AG04449 (cell line): ENCODE measurements at places on chromosomes 3 and 15.
A peak's percentile ranks its signal among the peaks of the same experiment; 100 is the strongest.

- DNase-seq, result no peak
Observed at GRCh38 chr3:183131735-183132134, 30.8 kb downstream of the LAMP3 start.

- DNase-seq, result no peak
Observed at GRCh38 chr3:56089739-56090138, 378.5 kb downstream of the ERC2 start.

DNA sequence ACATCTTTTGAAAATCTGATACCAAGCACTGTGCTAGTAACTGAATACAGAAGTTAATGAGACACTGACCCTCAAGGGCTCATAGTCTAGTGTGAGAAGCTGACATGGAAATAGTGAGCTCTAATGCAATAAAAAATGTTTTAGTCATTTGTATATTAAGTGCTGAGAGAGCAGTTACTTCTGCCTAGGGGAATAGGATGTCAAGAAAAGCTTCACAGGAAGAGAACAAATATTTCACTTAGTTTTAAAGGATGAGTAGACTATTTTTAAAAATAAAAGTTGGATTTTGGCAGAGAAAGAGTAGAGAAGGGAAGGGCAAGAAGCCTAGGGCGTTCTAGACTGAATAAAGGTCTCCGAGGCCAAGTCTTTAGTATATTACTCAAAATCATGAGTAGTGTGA is 158.4 kb downstream of the ATG7 start:
- no peak for DNase-seq

DNA sequence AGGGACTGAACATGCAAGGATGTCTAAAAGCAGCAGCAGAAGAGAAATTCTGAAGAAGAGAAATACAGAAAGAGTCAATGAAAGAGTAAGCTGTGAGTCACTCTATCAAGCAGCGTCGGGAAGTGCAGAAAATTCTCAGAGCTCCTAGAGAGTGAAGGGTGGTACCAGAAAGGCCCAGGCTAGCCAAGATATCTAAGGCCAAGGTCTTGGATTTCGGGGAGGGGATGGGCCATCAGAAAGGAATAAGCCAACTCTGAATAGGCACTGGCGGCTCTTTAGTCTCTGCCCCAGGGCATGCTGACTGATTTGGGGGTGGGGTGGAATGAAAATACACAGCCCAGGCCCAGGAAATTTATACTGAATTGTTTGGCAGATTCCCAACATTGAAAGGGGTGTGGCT is 70.8 kb downstream of the GPR156 start:
- no peak for DNase-seq

- no peak for DNase-seq
Observed at GRCh38 chr15:63258658-63259057, 18.7 kb upstream of the APH1B start.

DNA sequence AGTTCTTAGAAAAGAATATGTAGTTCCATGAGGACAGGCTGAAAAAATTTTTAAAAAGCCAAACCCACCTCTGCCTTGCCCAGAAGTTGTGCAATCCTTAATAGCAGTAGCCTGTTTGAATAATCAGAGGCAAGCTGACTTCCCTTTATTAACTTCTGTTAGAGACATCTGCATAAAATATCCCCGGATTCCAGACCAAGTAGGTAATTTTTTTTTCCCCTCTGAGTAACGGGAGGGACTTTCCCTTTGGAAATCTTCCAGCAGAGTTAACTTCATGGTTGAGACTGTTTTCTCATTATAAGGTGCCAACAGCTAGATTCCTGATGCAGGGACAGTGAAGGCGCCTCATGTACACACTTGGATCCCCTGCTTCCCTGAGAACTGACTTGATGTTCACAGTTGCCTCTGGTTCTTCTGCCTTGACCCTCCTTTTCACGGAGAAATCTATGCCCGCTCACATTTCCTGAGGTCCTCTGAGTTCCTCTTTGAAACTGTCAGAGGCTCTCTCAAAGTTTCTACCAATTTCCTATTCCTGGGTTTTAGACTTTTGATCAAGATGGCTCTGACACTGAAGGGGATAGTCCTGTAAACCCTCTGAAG is 227.6 kb upstream of the BHLHE40 start:
- peak; percentile 85 for DNase-seq

- no peak for DNase-seq
Observed at GRCh38 chr3:88189361-88189810, 39.6 kb downstream of the C3orf38 start.

DNA sequence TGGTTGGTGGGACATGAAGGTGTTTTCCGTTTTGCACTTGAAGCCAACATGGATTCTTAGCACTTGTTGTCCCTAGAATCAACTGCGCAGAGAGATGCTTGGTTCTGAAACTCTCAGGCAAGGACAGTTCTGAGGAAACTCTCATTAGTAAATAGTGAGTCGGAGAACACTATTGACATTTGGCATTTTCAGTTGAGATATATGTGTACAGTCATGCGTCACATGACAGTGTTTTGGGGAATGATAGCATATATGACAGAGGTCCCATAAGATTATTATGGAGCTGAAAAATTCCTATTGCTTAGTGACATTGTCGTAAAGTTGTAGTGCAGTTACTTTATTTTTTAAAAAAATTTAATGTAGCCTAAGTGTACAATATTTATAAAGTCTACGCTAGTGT is 5.8 kb downstream of the APBA2 start:
- DNase-seq, result no peak

DNA sequence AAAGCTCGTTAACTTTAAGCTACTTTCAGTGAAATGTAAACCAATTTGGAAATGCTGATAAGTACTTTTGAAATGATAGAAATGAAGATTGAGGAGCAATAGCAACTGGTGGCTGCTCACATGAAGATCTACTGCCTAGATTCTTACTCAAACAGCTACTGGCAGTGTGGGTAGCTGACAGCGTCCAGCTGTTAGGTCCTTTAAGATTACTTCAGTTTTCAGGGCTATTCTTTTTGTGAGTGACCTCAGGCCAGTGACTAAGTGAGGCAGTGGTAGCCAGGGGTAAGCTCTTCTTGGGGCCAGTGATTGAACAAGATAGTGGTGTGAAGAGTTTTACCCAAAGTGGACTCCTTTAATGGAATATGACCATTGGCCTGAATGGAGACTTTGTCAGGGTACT is 41.3 kb downstream of the NECTIN3 start:
- DNase-seq, result no peak

DNA sequence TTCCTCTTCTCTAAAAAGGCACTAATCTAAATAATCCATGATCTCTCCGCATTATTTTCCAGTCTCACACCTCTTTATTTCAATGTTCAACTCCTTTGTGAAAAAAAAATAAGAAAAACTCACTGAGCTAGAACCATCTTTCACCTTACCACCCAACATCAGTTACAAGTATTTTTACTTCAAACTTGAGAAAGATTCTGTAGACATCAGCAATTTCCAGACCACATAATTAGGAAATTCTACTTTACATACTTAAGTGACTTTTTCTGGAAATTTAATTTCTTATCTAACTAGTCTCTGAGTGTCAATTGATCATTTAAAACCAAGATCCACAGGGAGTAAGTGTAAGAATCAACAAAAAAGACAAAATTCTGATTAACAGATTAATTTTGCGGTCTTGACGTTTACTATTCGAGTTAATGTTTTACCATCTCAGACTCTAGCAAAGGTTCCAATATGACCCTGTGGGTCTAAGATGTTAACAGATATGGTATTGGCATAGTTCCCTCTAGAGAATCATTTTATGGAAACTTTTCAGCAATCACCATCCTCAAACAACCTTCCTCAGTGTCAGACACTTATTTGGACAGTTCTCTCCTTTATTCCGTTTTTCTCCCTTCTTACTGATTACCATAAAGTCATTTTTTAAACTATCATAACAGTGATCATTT is 5.1 kb downstream of the ATP13A3 start:
- no peak for DNase-seq

- peak; percentile 19 for DNase-seq
Observed at GRCh38 chr3:131036200-131036816, 9.6 kb downstream of the NEK11 start.

- no peak for DNase-seq
Observed at GRCh38 chr15:40281057-40281800, 1.6 kb downstream of the ANKRD63 start.
